Muscle of arm (tissue), 14 donors: ENCODE measurements at places on chromosomes 2 and 18. TPM values are rescaled to one million over a fixed set of nuclear protein-coding genes. Genes with fewer than 3 reads are reported as not detected.

- no peak for DNase-seq
Measured at GRCh38 chr18:25493401-25493800, 141.4 kb upstream of the ZNF521 start.

DNA sequence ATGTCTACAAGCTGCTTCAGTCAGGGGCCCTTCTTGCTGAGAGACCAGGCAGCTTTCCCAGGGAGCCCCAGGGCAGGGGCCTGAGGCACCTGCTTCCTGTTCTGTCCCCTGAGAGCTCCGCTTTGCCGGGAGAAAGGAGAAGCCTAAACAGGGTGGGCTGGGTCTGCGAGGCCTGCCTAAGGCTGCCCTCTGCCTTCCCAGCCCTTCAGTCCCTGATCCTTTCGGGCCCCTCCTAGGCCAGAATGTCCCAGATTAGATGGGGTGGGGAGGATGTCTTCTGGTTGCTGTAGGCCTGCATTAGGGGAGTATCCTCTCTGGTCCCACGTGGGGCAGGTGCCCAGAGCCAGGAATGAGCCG is 72.4 kb downstream of the TGOLN2 start:
- no peak for DNase-seq

GRCh38 chr2:69501301-69501700 is 64.1 kb upstream of the NFU1 start:
- DNase-seq = no peak

DNA sequence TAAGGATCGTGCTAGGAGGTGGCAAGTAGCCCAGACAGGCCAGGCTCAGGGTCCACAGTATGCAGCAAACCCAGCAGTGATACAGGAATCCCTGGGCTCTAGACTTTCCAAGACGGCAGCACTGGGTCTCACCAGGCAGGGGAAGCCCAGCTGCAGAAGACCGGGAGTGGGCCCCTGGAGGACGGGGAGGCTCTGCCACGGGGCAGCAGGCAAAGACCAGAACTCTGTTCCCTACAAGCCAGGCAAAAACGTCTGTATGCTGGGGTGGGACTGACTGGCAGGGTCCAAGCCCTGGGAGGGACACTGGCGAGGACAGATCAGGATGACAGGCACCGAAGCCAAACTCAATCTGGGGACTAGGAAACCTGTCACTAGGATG is 98.9 kb upstream of the SEC11C start:
- DNase-seq = no peak

- no peak for DNase-seq
Measured at GRCh38 chr2:222538535-222538934, 114.2 kb downstream of the SGPP2 start.

GRCh38 chr2:56133931-56134629 is 49.7 kb upstream of the CCDC85A start:
- DNase-seq = no peak

DNA sequence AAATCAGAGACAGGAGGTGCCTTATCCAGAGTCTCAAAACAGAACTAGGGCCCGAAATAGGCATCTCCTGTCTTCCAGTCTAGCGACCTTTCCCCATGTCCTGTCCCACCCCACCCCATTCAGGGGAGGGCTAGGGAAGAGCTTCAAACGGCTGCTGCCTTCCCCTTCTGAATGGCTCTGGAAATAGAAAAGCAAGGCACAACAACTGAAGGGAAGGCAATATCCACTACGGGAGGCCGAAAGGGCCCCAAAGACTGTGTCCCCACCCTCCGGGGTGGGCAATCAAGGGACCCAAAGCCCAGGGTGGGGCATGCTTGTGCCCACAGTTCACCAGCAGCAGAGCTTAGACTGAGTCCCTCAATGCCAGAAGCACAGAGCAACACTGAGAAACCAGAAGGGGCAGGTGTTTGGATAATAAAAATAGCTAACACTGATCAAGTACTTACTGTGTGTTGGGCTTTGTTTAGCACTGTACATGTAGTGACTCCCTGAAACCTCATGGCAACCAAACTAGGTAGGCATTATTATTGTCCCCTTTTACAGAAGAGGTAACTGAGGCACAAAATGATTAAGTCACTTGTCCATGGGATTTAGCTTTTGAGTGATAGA is 38.5 kb downstream of the CYRIA start:
- DNase-seq = no peak

The COL6A3 gene
- 198 TPM for polyA plus RNA-seq

The ME2 gene
- 28.8 TPM for polyA plus RNA-seq

The ZNF521 gene
- polyA plus RNA-seq = 47.9 TPM

The UGT1A10 gene
- polyA plus RNA-seq = not detected
